ENCODE measurements at places on chromosomes 5 and 9.

GRCh38 chr9:27468462-27469110 lies 55.5 kb upstream of the IFNK start:
- no peak for DNase-seq

DNA sequence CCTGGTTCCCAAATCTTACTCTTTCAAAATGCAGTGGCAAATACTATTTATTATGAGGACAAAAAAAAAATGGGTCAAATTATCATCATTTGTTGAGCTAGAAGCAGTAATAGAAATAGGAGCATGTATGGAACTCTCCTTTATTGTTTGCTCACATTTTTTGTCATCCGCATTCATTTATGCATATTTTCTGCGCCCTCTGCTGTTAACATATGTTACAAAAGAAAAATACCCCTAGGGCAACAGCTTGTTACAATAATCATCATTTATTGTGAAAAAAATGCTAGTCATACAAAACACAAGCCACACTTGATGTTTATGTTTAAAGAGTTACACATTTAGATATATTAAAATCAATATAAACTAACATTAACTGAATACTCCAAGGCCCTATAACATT lies 328.2 kb downstream of the TUSC1 start:
- DNase-seq = no peak

DNA sequence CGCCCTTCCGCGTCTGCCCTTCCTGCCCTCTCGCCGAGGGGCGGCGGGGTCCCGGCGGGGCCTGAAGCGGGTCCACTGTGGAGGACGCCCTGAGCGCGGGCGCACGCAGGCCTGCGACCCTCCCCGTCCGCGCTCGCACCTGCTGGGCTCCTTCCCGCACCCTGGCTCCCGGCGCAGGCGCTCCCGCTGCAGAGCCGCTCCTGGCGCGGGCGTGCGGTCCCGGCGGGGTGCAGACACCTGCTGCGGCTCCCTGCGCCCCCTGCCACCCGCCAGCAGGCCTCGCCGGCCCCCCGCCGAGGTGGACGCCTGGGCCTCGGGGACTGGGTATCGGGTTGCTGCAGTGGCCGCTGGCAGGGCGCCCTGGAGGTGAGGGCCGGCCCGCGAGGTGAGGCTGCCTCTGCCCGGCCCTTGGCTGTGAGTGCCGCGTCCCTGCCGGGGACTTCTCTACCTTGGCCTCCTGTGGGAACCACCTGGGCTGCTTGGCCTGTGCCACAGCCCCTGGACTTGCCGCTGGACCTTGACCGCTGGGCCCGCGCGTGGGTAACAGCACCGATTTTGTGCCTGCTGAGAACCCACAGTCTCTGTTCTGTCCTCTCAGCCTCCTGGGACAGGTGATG lies 627 bp downstream of the ARRDC1 start:
- no peak for DNase-seq

GRCh38 chr9:121348221-121348620 lies 21.8 kb downstream of the STOM start:
- no peak for DNase-seq

DNA sequence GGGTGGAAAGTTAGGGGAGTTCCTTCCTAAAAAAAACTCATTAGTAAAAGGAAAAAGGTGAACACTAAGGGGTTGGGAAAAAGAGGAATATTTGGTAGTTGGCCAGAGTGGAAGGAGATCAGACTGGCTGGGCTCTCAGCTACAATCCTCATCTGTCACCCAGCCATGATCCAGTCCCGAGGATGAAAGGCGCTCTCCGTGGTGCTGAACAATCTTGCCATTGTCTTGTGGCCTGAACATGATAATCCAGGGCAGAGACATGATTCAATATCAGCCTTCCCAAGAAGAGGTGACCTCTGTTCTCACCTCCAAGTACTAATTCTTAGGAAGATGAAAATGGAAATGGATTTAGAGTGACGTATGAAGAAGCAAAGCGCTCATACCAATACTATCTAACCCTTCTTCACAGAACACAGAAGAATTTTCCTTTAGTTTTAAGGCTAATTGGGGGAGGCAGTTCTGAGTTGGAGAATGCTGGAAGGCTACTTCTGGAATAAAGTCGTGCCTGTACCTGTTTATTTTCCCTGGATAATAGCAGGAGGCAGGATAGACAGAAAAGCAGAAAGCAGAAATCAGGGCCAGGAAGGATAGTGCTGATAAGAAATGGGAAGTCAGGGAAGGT lies 36.6 kb upstream of the MYORG start:
- DNase-seq = no peak

DNA sequence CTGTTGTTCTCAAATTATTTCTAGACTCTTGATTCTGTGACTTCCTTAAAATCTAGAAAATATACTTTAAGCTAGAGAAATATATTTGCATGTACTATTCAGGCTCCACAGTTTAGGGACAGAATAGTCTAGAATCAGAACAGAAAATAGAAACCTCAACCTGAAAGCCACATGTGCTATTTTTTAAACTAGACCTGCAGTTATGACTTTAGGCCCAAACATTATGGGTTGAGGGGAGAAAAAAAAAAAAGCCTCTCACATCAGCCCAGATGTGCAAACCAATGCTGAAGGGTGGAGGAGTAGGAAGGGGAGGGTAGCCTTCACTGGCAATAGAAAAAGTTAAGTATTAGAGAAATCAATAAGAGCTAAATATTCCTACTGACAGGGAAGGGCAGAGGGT lies 35.7 kb downstream of the ELL2 start:
- no peak for DNase-seq

All from activated gamma-delta T cell treated with anti-CD3 and anti-CD28 coated beads, Interleukin-2, amount 50 U/mL, for 16 hours (primary cell).